ENCODE measurements at places on chromosomes 16 and 17.

DNA sequence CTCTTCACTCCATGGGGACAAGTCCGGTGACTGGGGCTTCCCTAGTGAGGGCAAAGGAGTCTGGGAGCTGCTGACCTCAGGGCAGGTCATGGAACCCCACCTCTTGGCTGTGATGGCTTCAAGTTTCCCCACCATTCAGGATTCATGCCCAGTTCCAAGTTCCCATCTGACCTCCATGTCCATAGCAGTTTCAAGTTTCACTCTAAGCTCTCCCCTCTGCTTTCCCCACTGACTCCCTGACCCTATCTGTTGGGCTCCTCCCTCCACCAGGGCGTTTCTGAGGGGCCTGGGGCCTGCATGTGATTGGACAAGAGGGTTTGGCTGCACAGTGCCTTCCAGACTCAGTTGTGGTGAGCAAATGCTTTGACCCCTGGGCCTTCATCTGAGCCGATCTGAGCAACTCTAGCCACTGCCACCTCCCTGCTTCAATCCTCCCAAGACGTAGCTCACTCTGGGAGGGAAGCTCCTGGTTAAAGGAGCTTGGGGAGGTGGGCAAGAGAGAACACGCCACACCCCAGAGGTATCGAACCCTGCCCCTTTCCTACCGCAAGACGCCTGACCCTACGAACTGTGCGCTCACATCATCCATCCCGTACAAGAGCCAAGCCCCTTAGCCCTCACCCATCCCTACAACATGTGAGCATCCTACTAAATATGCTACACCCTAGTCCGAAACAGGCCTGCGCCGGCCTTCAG is 8.3 kb downstream of the ZNF629 start:
- DNase-seq = no peak

- no peak for DNase-seq
Measured at GRCh38 chr16:9489835-9490467, 398.5 kb downstream of the HAPSTR1 start.

- no peak for DNase-seq
Measured at GRCh38 chr17:77793146-77793970, 165.1 kb upstream of the TNRC6C start.

DNA sequence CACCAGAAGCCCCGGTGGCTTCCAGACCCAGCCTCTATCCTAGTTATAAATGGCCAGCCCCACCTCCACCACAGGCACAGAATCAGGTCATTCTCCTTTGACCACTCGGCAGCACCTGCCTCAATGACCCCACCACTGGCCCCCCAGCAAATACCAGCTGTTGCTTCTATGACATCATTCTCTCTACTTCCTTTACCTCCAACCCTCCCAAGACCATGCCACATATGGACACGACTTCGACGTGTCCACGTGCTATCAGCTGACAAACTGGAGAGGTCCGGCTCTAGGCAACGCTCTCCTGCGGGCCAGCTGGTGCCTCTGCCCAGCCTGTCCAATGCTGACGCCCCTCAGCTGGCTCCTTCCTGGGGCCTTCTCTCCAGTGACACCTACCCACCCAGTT is 5.9 kb downstream of the ALYREF start:
- no peak for DNase-seq

- DNase-seq = no peak
Measured at GRCh38 chr17:68428498-68429172, 28.7 kb downstream of the WIPI1 start.

DNA sequence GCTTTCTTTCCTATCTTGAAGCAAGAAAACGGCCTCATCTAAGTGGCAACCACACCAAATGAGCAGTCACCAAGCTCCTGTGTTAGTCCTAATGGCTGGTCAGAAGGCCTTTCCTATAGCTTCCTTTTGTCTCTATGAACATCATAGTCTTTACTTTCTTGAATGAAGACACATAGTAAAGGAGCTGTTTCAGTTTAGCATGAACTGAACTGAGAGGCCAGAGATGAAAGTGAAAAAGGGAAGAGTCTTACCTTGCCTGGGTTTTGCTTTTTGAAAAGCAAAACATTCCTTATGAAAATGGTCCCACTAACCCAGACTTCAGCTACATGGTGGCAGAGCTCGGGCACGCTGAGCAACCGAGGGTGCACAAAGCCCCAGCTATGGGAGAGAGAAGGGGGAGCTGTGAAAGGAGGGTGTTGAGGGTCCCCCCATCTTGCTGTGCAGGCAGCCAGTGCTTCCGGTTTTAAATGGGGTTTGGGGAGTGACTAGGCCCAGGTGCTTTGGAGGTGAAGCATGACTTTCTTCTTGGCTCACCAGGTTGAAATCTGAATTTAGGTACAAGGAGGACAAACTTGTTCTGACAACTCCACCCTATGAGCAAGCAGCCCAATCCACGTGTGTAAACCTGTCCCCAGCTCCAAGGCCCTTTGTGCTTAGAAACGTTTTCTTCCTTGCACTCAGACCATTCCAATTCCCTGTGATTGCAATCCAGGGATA is 9.1 kb upstream of the PSMC3IP start:
- no peak for DNase-seq
